ENCODE measurements at places on chromosomes 2 and 18.

DNA sequence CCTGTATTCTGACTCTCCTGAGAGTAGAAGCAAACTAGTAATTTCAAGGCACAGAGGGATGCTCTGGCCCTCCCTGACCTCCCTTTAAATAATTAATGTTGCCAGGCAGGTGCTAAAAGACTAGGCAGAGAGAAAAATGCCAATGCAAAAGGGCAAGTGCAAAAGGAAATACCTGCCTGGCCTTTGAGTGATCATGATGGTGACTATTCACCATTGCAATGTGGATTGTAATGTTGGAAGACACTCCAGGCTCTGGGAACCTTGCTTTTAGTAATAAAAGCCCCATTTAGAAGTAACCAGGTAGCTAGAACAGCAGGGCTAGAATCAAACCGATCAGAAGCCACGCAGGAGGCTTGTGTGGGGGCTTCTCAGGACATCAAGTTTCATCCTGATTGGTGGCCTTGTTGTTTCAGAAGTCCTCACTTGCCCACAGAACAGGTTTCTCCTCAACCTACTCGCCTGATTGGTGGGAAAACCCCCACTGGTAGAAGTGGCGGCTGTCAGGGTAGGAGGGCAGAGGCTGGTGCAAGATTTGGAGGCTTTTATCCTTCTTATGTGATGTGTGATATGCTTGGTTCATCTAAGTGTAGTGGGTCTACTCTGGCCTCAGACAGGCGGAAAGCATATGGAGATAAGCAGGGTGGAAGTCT is 16.0 kb upstream of the CHRNA1 start:
- DNase-seq: no peak

- no peak for DNase-seq
Observed at GRCh38 chr2:4791488-4791887, 900.7 kb upstream of the SOX11 start.

DNA sequence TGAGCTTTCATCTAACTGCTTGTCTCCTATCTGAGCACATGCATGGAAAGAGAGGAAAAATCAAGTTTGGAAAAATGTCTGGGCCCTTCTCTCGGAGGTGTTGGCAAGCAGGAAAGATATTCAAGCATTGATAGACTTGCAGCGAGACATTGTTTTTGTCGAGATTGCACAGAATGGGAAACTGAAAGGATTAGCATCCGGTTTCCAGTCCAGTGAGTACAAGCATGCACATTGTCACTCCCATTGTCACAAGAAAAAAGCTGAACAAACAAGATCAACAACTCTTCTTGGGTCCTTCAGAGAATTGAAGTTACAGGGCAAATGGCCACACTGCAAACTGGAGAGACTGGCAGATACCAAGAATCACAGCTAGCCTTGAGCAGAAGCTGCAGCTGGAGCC is 19.6 kb upstream of the MC5R start:
- DNase-seq: no peak

DNA sequence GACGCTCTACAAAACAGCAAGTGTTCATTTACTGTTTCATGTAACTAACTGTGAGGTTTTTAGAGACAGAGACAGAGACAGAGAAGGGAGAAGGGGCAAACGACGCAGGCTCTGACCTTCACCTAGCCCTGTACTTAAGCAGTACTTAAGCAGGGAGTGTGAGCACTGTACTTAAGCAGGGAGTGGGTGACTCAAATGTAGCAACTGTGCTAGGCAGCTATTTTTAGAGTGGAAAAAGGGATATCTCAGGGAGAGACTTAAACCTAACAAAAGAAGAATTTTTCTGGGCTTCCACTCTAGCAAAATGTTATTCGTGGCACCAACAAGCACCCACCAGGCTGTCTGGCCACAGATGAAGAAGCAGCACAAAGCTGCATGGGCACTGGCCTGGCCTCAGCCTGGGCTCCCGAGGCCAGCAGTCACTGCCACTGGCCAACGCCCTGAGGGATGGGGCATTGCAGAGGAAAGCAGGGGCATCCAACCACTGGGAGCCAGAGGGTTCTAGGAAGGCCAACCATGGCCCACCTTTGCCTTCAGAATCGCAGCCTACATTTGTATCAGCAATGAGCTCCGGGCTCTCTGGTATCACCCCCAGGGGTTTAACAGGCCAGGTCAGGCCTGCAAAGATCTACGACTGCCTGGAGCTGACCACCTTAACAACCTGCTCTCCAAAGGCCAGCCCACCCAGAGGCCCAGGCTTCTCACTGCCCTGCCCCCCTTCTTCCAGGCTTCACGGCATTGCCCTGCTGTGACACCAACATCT is 154.3 kb downstream of the TTC32 start:
- no peak for DNase-seq

GRCh38 chr2:42959234-42960001 is 167.0 kb upstream of the HAAO start:
- DNase-seq: no peak

Data from left renal cortex interstitium (tissue), 4 donors.